CD4-positive, alpha-beta T cell (primary cell): ENCODE measurements at places on chromosomes 5 and 9. TPM values are rescaled to one million over a fixed set of nuclear protein-coding genes. Genes with fewer than 3 reads are reported as not detected.

- DNase-seq = no peak
Observed at GRCh38 chr5:143564417-143564816, 160.9 kb upstream of the NR3C1 start.

- DNase-seq = peak; percentile 35
Observed at GRCh38 chr5:150112201-150113046, 26.1 kb upstream of the CSF1R start.

- DNase-seq = no peak
Observed at GRCh38 chr9:116073826-116074225, 79.8 kb upstream of the PAPPA start.

- DNase-seq = no peak
Observed at GRCh38 chr5:157168286-157168685, 2.2 kb upstream of the GARIN3 start.

DNA sequence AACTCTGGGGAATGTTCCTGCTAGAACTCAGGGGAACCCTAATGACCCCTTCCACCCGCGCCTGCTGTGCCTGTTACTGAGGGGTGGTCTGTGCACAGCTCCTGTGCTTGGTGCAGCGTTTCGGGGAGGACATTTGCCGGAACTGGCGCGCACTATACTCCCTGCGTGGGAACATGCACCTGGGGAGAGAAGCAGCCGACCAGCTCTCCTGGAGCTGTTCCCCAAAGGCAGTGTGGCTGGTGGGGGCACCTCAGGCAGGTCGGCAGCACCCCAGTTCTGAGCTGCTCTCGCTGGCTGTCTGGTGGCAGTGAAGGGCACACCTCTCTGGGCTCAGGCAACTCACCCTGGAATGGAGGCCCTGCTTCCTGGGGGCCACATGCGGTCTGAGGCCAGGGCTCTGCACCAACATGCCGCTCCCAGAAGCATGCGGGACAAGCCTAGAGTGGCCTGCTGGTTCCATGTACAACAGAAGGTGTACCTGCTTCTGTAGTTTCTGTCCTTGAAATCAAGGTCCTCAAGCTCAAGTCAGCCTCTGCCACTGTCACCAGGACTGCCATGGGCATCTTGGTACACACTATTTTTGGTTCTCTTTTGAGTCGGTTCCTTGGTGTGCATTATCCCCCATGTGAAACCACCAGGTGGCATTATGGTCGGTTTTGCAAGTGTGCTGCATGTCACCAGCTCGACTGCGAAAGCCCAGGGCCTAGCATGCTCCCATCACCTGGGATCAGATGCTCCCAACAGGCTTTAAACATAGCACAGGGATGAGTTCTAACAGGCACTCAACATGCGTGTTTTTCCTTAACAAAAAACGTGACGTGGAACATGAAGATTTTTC is 7.8 kb upstream of the MRNIP start:
- no peak for DNase-seq

DNA sequence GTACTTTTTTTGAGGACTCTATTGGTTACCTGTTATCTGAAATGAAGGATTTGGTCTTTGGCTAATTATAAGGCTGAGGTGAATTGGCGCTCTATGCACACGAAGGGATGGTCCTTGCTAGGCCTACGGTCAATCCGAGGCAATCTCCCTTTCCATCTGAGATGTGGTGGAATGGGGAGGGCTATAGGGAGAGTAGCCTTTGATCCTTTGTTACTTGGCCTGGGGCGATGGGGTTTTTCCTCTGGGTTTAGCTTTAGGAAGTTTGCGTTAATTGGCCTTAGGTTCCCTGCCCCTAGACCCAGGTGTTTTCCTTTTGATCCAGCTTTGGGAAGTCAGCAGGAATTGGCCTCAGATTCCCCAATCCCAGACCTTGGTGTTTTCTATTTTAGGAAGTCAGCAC is 102.1 kb upstream of the C9orf72 start:
- DNase-seq = no peak

DNA sequence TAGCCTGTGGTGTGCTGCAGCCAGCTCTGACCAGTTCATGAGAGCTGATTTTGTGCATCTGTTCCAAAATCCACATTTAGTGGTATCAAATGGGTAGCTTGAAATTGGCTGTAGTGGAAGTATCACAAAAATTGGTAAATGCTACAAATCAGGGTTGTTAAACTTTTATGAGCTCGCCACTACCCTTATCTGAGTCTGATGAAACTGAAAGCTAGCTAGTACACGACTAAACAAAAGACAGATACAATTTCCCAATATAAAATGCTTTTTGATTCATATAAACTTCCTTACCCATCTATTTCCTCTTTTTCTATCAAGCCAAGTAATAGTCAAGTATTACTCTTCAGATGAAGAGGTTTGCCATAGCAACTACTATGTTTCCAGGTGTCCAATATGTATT is 392.0 kb downstream of the TMEM161B start:
- DNase-seq = no peak

DNA sequence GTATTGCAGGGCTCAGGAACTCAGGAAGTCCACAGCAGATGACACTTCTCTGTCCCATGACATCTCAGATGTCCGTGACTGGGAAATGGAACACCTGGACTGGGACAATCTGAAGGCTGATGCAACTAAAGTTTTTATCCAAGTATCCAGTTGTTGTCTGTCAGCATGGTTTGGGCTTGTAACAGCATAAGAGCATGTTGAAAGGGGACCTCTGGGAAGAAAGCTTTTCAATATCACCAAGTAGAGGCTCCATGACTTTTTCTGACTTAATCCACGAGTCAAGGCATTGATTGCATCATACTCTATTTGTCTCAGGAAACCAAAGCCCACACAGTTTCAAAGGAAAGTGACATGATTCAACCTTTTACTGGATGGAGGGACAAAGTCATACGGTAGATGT is 807.7 kb downstream of the MTRR start:
- DNase-seq = no peak

- DNase-seq = peak; percentile 26
Observed at GRCh38 chr5:139745800-139746690, 49.6 kb upstream of the PSD2 start.

GRCh38 chr9:89795538-89796195 is 190.9 kb downstream of the GADD45G start:
- DNase-seq = no peak

GRCh38 chr5:139635606-139636206 is 12.4 kb upstream of the CXXC5 start:
- DNase-seq = no peak

DNA sequence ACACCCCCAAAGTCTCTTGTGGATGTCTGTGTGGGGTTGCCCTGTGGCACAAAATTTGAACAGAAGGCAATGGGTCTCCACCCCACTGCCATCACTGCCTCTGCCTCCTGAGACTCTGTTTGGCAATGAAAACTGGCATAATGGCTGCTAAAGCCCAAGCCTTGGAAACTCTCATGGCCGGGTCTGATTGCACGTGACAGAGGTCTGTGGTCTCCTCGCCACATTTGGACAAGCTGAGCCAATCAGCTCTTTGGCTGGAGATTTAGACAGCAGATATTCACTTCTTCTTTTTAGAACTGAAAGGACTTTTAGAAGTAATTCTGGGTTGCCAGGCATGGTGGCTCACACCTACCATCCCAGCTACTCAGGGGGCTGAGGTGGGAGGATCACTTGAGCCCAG is 5.5 kb downstream of the GGTA1 start:
- DNase-seq = no peak

- DNase-seq = no peak
Observed at GRCh38 chr9:113875459-113876150, 504 bp upstream of the ZNF618 start.

DNA sequence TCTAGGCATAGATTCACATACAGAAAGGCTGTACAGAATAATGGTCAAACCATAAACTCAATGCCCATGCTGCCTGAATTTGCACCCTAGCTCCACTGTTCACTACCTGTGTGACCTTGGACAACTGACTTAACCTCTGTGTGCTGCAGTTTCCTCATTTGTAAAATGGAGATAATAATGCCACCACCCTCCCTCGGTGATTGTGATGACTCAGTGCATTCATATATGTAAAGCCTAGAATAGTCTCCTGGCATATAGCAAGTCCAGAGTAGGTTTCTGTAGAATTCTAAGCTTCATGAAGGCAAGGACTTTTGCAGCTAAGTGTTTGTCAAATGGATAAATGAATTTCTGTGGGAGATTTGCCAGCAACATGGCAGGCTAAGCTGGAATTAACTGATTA is 297.8 kb upstream of the NR4A3 start:
- no peak for DNase-seq

DNA sequence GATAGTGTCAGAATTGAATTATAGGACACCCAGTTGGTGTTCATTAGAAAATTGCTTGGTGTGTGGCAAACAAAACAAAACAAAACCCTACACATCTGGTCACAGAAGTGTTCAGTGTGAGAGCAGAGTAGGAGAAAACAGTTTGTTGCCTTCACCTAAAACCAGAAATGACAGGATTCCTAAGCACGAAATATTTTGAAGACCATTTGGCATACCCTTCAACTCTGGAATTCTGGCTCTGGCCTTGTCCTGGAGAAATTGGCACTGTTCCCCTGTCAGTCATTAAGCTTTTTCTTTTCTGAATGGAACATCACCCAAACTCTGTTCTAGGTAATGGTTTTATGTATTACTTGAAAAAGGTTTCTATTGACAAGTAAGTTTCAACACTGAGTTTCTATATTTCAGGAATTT is 110.2 kb upstream of the PCA3 start:
- DNase-seq = no peak

DNA sequence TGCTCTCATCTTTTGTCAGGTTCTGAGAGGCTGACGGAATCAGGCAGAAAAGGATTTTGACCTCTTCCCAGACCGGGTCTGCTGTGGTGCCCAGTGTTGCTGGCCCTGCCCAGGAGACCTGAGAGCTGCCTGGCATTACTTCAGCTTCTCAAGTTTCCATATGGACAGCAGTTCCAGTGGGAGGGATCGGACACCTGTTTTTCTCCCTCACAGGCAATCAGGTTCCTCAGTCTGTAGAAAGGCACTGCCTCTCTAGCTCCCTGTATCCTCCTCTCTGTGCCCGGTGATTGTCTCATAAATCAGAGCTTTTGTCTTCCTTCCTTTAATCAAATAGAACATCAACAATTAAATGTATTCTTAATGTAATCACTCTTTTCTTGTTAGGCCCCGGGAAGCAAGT is 198.7 kb downstream of the SEMA6A start:
- no peak for DNase-seq

DNA sequence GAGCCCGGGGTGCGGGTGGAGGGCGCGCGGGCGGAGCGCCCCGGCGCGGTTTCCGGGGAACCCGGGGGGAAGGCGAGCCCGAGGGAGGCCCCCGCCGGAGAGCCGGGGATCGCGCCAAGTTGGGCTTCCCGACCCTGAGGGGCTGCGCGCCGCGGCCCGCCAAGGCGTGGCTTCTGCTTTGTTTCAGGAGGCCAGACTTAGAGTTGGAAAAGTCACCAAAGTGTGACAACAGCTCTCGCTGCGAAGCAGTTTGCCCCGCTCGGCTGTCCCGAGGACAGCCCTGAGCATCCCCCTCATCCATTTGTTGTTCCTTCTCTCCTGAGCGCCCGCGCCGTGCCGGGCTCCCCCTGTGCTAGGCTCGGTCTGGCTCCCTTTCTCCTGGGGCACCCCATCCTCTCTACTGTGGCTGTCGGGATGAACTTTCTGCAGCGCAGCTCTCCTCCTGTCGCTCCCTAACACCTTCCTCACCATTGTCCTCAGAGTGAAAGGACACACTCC is 410 bp downstream of the GLIPR2 start:
- no peak for DNase-seq

DNA sequence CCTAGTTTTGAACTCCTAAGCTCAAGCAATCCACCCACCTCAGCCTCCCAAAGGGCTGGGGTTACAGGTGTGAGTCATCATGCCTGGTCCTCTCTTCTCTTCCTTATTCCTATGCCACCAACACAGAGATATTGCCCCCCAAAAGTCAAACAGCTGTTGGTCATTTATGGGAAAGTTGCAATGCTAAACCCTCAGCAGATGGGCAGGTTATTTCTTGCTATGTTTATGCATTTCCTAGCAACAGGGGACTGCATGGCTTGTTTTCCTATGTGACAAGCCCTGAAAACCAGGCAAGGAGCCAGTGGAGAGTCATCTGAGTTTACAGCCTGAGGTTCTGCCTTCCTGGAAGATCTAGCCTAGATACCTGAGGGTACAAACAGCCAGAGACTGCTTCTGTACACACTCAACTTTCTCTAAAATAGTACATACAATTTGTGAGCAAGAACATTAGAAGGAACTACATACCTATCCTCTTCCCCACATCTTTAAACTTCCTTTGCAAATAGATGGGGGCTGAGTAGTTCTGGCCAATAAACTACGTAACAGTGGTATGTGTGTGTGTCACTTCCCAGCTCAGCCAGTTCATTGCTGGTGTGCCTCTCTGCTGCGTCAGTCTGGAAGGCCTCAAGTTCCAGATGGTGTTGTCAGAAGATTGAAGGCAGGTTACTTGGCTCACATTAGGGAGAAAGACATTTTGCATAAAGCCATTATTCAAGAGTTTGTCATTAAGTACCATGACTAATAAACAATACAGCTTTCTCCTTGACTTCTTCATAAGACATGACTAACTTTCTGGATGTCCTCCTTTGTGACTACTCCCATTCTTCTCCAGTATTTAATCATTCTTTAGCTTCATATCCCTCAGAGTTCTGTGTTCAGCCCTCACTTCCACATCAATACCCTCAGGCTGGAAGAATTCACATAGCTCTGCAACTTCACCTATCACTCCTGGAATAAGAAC is 65.3 kb downstream of the CSNK1A1 start:
- DNase-seq = no peak

DNA sequence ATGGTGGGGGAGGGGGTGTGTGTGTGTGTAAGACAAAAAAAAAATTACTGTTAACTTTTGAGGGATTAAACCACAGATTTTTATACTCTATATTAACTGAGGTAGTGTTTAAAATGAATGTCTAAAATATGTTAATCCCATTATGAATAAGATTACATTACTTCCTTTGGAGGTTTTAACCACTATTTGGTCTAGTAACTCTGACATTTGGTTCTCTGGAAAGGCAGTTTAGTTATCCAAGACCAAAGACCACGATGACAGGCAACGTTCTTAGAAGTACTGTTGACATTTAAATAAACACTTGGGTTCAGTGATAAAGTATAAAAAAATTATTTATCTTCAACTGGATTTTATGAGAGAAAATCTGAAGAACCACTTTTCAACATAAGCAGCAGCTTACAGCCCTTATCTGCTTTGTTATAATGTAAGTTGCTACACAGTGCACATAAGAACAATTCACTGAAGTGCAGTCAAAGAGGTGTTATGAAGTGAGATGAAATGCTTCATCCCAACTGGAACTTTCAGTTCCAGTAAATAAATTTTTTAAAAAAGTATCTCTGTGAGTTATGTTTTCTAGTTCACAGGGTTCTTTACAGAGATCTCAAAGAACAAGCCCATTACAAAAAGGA is 94.5 kb downstream of the OSMR start:
- no peak for DNase-seq

GRCh38 chr9:106920701-106921283 is 57.8 kb downstream of the ZNF462 start:
- no peak for DNase-seq

C9 gene
- total RNA-seq = not detected

LECT2 gene
- not detected for total RNA-seq

EGFL7 gene
- not detected for total RNA-seq

UNC13B gene
- total RNA-seq = 0.84 TPM

CDKN2AIPNL gene
- 15.5 TPM for total RNA-seq

PPIP5K2 gene
- total RNA-seq = 40.4 TPM

DIRAS2 gene
- total RNA-seq = not detected

NRARP gene
- total RNA-seq = 0.96 TPM

TLX3 gene
- total RNA-seq = not detected

EIF4EBP3 gene
- 12.7 TPM for total RNA-seq

LRRC19 gene
- not detected for total RNA-seq
